Spinal cord (tissue), 10 donors: ENCODE measurements at places on chromosomes 2 and 18. TPM values are rescaled to one million over a fixed set of nuclear protein-coding genes. Genes with fewer than 3 reads are reported as not detected.

The TNFAIP6 gene
- 0.60 TPM for polyA plus RNA-seq

The NEU4 gene
- 8.2 TPM for polyA plus RNA-seq

The CLIP4 gene
- polyA plus RNA-seq, result 16.0 TPM

The SPHKAP gene
- polyA plus RNA-seq, result 11.4 TPM
